Stimulated activated CD8-positive, alpha-beta memory T cell treated with anti-CD3 and anti-CD28 coated beads, Interleukin-2, amount 100 ng/mL, for 1 hour (primary cell): ENCODE measurements at places on chromosomes 5 and 9.

- DNase-seq = no peak
These were observed 441.9 kb upstream of the PIK3R1 start for GRCh38 chr5:67773411-67774266.

DNA sequence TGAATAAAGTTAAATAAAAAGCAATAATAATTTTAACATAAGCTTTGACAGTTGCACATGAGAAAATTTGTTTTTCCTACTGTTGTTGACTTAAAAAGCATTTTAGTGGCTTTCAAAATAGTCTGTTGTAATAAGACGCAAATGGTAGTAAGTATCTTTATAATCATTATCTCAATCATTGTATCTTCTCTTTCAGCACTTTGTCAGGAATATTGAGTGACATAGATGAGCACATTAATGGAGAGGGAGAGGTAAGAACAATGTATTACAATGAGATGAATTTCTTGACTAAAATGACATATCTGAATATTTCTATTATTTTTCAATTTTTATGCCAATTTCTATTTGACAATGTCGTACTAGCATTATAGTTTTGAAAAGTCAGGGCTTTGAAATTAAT is 193.9 kb upstream of the MRPS30 start:
- no peak for DNase-seq

DNA sequence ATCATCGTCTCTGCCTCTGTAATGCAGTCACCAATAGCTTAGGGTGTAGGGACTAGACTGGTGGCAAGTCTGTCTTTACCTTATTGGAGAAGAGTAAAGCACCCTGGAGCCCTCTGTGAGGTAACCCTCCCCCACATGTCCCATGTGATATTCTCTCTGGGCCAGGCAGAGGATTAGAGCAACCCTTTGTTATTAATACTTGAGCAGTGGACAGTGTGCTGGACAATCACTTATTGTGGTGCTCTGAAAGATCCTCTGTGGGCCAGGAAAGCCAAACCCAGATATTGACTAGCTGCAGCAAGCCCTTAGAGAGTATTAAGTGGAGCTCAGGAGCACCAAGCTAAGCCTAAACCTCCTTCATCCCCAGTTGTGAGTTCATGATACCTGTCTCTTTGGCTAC is 139.7 kb upstream of the RUSC2 start:
- no peak for DNase-seq

DNA sequence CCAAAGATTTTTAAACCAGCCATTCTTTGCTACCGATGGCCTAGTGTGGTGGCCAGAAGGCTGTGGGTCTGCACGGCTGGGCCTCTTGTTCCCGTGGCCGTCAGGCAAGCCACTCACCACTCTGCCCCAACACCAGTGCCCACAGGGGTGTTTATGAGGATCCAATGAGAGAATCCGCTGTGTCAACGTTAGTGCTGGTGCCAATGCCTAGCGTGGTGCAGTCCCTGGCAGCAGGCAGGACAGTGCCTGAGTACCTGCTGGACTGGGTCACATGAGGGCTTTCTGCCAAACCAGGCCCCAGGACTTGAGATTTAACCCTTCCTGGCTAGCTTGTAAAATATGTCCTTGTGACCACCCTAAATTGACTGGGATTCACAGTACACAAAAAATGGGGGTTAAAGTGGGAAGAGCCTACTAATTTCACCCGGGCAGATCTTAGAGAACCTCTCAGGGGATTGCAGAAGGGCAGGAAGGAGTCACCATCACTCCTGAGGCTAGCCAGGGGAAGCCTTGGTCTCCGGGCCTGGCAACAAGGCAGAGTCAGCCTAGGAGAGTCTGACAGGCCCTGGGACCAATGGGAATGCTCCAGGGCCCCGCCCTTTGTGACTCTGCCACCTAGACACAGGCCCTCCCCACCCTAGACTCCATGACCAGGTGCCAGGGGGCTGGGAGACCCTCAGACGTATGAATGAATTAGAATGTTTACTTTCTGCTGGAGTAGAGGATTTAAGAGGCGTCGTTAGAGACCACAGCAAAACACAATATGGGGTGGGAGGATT is 63.2 kb upstream of the FSTL4 start:
- DNase-seq = no peak

DNA sequence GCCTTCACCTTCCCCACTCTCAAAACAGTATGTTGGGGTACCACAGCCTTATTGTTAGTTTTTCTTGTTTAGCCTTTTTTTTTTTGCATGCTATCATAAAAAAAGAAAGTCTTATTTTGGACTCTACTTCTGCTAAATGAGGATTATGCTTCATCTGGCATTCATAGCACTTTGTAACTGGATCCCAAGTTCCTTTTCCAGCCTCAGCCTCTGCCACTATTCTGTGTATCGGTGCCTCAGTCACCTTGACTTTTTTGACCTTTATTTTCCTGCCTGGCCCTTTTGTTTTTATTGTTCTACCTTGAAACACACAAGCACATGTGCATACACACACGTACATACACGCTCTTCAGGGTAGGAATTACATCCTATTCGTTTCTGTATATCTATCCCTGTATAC is 8.5 kb upstream of the MAML1 start:
- DNase-seq = no peak

DNA sequence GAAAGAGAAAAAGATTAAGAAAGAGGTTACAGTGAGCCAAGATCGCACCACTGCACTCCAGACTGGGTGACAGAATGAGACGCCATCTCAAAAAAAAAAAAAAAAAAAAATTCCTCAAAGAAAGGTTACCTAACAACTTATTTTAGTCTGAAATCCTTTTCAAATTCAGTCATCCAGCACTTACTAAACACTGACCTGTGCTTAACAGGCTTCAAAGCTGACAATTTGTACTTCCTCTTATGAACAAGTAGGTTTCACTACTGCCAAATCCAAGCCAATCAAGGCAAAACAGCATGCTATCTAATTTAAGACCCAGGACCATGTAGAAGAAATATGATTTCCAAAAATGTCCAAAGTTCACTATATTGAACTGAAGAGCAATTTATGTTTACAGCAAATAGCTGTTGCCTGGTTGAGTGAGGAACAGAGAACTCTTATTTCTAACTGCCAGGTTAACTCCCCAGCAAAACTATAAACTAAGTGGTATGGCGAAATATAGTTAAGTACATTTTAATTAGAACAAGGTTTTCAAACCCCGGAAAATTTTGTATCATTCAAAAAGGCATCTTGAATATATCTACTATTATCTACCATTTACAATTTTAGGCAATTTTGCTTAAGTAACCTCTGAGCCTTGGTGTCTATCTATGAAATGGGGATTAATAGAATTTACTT is 13.4 kb downstream of the PWWP2A start:
- no peak for DNase-seq

DNA sequence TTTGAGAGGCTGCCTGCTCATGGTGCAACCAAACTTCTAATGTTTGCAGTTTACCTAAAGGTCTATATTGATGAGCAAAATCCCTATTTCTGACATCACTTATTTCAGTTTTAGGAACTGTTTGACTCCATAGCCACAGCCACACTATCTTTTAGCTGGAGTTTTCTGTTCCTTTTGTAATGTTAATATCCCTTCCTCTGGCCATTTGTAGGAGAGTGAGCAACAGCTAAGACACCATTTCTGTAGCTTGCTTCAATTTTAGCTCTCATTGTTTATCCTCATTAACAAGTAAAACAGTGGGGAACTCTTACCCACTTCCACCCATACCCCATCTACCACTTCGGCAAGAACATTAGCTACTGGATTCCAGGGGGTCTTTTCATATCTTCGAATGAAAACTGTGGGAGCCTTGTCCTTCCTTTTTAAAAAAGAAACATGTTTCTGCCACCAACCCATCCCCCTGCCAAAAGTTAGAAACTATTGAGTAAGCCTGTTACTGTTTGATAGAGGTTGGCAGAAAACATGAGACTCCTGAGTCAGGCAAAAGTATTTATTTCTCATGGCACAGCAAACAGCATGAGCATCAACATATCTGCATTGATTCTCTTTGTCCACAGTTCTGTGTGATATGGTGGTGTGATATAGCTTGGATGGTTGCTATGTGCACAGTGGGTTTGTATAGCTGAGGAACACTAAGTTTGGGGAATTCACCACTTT is 174.1 kb downstream of the MEF2C start:
- no peak for DNase-seq

GRCh38 chr5:58629271-58630159 is 46.6 kb downstream of the RAB3C start:
- no peak for DNase-seq

- no peak for DNase-seq
These were observed 175.5 kb upstream of the MVB12B start for GRCh38 chr9:126151031-126151685.

- DNase-seq = no peak
These were observed 166.4 kb downstream of the PBX3 start for GRCh38 chr9:125913551-125913950.

DNA sequence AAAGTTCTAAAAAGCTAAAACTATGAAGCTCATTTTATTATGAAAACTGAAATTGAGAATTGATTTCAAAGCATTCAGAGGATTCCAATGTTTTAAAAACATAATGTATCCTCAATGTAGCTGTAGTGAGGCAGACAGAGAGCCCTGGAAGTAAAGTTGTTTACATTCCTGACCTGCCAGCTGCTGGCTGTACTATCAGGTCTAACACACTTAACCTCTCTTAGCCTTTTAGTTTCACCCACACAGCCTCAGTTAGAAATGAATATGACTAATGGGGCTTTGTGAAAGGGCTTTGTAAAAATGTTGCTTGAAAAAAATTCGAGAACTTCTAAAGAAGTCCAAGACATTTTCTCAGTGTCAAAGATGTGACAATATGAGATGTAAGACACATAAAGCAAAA is 122.6 kb downstream of the FBXL17 start:
- DNase-seq = no peak

DNA sequence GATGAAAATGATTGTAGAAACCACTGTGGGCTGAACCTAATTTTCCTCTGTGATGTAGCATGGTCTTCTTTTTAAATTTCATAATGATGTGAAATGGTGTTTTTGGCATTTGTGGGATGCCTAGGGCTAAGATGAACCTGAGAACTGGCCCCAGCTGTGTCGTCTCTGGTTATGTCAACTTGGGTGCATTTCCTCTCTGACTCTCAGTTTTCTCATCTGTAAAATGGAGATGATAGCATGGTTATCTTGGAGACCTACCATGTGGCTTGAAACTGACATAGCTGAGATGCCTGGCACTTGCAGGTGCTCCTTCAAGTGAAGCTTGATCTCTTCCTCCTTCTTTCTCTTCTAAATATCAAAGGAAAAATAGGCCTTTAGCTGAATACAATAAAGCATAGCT is 77.8 kb downstream of the BOD1 start:
- no peak for DNase-seq

- no peak for DNase-seq
These were observed 123.5 kb downstream of the KCNIP1 start for GRCh38 chr5:170627271-170627670.

DNA sequence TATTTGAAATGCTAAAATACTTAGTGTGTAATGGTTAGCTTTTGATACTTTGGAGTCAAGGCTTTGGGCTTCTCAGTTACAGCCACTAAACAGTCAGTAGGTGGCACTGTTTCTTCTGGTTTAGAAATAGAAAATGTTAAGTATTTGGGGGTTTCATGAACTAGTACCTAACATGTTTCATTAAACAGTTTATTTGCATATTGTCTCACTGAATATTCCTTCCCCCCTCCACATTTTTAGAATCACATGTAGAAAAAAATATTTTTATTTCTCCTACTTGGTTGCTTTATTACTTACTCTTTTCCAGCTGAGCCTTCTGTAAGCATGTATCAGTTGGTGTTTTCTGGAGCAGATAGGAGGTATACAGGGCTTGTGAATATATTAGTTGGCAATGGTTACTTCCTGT is 48.0 kb downstream of the IPO11 start:
- DNase-seq = no peak

DNA sequence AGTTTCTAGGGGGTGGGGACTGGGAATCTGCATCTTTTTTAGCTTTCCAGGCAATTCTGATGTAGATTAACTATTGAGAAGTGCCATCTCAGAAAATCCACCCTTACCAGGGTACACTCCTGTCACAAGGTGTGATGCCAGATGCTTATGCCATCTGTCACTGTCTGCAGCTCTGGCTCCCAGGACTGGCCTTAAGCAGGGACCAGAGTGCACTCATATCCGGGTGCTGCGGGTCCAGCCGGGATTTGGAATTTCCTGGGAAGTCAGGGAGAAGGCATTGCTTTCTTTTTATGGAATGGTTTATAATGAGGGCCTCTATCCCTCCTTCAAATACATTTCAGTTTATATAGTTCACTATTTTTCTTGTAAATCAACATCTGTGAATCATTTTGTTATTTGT is 92.6 kb downstream of the TMEM174 start:
- DNase-seq = no peak

GRCh38 chr9:115943431-115944165 is 210.0 kb upstream of the PAPPA start:
- no peak for DNase-seq

DNA sequence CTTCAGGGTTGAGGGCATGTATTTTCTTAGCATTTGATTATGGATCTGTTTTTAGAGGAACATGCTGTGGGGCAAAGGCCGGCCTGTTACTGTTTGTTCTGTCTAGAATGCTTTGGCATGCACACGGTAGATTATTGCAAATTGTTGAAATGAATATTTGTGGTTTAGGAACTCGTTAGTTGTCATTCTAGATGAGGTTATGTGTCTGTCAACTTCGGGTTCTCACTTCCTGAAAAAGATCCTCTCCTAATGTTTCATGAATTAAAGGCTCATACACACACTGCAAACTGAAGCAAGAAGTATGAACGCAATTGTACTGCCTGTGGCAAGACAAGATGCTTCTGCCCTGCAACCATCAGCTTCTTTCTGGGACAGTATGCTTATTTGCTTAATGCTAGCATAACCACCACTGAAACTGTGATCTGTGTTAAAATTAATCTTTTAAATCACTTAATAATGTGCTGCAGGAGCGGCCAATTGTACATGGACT is 99.6 kb downstream of the BASP1 start:
- no peak for DNase-seq

DNA sequence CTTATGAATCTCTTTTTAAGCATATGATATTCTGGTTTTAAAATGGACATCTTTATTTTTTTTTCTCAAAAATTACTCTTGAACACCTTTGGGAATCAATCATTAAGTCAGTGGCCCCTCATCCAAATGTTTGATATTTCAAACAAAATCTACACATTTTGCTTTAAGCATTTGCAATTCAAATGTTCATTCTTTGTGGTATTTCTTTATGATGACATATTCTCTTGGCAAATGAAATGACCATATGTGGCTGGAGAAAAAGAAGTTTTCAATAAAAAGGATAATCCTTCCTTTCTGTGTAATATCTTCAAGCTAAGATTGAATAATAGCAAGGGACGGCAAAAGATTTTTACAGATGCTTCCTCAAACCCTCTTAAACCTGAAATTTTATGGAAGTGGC is 420.8 kb downstream of the MTRR start:
- DNase-seq = no peak

- no peak for DNase-seq
These were observed 151.5 kb upstream of the DAPK1 start for GRCh38 chr9:87346061-87346665.
